Stimulated activated CD4-positive, alpha-beta T cell treated with anti-CD3 and anti-CD28 coated beads, TNF-alpha, amount 100 ng/mL, for 24 hours (primary cell): ENCODE measurements at places on chromosomes 7 and 10.

DNA sequence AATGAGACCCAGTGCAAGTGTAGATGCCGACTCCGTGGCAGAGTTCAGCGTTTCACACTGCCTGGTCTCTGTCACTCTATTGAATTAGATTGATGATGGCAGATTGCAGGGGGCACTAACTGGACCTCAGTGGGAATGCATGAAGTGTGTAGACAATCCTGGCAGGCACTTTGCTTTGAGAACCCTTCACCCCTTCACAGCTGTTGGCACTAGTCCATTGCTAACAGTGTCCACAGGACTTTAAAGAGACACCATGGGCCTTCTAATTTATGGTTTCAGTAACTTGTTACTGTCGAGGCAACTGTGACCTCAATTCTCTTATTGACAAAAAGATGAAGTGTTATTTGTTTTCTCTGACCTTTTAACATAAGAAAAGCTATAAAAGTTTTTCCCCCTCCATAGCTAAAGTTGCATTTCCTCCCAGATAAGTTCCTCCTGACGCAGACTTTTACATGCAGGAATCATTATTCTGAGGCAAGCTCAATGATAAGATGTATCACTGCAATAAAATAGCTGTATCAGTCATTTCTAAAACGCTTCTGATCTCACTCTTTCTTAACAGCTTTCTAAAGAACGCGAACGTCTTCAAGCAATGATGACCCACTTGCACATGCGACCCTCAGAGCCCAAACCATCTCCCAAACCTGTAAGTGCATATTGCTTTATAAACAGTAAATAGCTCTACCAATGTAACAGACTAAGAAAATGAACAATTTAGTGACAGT, 238.9 kb downstream of the FOXP2 start:
- DNase-seq = no peak

DNA sequence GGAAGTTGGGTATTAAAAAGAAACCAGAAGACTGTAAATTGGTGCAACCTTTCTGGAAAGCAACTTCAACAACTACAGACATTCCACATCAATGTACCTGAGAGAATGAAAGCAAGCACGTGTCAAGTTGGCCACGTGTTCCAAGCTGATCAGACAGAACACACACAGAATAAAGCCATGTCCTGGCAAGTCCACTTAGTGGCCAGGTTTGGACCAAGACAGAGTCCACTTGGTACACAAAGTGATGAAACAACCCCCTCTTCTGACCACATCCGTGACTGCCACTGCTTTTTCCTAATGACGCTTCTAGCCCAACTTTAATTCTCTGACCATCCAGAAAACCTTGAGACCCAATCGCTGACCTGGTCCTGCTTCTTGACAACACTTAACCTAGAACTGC, 109.4 kb downstream of the ABLIM1 start:
- DNase-seq = no peak

GRCh38 chr10:6978187-6978627, 398.1 kb upstream of the PRKCQ start:
- DNase-seq = no peak

GRCh38 chr7:92639966-92640365, 49.8 kb upstream of the FAM133B start:
- no peak for DNase-seq

DNA sequence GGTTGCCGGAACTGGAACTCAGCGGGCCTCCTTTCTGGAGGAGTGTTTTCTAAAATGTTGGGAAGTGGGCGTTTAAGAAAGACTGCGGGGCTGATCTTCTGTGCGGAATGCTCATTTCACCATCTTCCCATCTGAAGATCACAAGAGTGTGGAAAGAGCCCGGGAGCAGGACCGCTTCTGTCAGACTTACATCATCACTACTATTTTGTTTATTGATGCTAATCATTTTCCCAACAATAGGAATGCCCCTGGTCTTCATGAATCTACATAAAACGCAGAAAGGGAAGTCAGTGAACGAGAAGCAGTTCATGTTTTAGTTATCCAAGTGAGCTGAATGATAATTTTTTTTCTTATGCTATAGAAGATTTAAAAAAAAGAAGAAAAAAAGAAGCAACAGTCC, 447.8 kb upstream of the MKI67 start:
- DNase-seq = no peak

DNA sequence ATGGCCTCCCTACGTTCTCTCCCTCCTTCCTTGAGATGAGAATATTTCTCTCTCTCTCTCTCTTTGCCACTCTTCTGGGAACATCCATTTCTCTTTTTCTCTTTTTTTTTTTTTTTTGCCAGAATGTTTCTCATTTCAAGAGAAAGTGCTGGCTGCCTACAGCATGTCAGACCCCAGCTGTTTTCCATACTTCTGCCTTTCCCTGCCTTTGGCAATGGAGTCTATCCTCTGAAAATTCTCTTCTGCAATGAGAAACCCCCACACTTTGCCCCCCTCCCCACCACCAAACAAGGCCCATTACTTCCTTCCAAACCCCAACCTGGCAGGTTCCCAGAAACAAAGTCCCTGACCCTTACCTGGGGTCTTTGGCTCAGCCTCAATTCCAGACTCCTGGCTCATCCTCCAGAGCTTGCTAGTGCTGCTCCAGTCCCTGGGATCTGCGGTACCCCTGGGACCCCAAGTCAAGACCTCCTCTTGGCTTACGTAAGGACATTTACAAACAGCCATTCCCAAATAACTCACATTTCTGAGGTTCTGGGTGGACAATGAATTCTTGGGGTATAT, 17.4 kb upstream of the CCL26 start:
- DNase-seq = no peak

- no peak for DNase-seq
These were observed 89.1 kb downstream of the TNS3 start for GRCh38 chr7:47492716-47493325.

DNA sequence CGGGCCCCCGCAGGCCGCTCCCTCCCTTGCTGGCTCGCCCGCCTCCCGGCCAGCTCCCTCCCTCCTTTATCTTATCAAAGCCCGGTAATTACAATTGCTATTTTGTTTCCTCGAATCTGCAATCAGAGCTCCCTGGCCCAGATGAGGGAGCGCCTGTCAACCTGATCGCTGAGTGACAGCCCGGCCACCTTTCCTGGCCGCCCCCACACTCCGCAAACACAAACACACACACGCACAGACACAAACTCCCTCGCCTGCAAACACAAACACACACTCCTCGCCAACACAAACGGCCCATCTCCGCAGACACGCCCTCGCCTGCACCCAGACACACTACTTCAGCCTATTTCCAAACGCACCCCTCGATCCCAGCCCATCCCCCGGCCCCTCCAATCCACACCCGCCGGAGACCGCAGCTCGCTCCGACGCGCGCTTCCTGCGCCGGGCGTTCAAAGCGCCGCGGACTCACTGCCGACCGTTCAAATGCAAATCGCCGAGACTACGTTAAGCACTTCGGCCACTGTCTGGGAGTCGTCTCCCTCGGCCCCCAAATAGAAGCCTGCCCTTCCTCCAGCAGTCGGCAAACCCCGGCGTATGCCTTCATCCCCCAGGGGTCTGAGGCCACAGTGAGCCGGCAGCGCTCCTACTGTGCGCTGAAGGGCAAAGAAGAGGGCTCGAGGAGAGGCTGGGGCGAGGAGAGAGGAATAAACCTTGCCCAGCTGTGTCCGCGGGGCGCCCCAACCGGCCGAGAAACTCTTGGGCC, 3.0 kb upstream of the FGF8 start:
- no peak for DNase-seq

- no peak for DNase-seq
These were observed 469.3 kb upstream of the COBL start for GRCh38 chr7:51785876-51786275.

- no peak for DNase-seq
These were observed 54.7 kb downstream of the RBM20 start for GRCh38 chr10:110698782-110699201.

DNA sequence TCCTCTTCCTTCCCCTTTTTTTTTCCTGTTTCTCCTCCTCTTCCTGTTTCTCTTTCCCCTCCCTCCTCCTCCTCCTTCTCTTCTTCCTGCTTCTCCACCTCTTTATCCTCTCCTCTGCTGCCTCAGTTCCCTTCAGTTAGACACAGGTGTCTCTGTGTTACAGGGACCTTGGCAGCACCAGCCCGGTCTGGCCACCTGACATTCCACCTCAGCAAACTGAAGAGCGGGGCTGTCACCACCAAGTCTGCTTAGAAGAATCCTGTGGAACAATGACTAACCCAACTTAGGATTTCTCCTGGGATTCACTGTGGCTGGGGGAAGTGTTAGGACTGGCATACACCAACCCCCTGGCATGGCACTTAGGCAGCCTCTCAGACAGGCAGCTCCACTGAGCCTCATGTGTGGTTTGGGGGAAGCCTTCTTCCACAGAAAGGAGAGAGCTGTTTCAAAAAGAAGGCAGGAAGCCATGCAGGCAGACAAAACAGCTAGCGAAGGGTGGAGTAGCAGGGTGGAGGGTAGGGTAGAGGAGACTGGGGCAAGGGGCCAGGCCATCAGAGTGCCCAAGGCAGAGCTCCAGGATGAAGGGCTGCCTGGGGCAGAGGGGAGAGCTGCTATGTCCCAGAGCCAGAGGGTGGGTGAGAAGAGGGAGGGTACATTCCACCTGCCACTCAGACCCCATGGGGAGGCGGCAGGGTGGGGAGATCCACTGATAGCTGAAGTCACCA, 13.2 kb upstream of the GDF10 start:
- DNase-seq = no peak

DNA sequence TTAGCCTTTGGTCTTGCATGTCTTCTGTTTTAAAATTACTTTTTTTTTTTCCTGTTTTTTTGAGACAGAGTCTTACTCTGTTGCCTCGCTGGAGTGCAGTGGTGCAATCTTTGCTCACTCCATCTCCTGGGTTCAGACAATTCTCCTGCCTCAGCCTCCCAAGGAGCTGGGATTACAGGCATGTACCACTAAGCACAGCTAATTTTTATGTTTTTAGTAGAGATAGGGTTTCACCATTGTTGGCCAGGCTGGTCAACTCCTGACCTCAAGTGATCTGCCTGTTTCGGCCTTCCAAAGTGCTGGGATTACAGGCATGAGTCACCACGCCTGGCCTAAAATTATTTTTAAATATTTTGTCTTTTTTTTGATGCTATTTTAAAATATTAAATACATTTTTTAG, 38.5 kb downstream of the MLLT10 start:
- DNase-seq = no peak

- no peak for DNase-seq
These were observed 28.9 kb downstream of the COL17A1 start for GRCh38 chr10:104056619-104057273.

DNA sequence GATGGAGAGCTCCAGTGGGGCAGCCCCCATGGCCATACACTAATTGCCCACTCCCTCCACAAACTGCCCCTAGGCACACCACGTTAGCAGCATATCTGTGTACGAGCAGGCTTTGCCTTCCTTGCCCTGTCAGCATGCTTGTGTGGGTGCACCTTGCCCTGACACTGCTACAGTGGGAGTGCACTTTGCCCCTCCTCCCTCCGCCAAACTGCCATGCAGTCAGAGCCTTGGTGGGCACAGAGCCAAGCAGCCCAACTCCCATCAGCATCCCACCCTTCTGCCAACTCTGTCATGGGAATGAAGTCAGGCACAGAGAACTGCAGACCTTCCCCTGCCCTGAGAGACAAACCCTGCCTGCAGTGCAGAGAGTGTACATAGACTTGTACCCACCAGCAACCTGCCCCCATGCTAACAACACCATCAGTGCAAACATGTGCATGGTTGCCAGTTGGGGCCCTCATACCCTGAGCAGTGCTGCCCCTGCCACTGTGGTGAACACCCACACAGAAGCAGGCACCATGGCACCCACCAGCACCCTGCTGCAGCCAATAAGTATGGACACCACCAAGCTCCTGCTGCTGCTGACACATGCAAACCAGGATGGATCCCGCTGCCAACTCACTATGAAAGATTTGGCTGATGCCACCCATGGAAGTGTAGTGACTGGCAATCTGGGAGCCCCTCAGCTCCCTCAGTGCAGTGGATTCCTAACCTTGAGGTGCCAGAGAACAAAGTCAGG, 1197.7 kb upstream of the CELF2 start:
- DNase-seq = no peak

DNA sequence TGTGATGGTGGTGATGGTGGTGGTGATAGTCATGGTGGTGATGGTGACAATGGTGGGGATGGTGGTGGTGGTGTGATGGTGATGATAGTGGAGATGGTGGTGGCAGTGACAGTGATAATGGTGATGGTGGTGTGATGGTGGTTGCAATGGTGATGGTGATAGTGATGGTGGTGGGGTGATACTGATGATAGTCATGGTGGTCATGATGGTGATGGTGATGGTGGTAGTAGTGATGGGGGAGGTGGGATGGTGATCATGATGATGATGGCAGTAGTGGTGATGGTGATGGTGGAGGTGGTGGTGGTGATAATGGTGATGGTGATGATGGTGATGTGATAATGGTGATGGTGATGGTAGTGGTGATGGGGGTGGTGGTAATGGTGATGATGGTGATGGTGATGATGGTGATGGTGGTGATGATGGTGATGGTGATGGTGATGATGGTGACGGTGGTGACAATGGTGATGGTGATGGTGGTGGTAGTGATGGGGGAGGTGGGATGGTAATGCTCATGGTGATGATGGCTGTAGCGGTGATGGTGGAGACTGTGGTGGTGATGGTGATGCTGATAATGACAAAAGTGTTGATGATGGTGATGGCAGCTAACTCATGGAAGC, 4.7 kb upstream of the PWWP2B start:
- no peak for DNase-seq

GRCh38 chr10:34824870-34825269, 9.8 kb upstream of the PARD3 start:
- DNase-seq = no peak

GRCh38 chr10:46218921-46219320, 67.9 kb upstream of the ANTXRL start:
- no peak for DNase-seq

GRCh38 chr7:22589641-22590201, 89.7 kb upstream of the STEAP1B start:
- no peak for DNase-seq

GRCh38 chr10:62842983-62843382, 26.8 kb upstream of the EGR2 start:
- no peak for DNase-seq

- no peak for DNase-seq
These were observed 147.7 kb downstream of the JAZF1 start for GRCh38 chr7:28032738-28033380.

GRCh38 chr7:157271991-157272324, 64.8 kb upstream of the DNAJB6 start:
- no peak for DNase-seq

DNA sequence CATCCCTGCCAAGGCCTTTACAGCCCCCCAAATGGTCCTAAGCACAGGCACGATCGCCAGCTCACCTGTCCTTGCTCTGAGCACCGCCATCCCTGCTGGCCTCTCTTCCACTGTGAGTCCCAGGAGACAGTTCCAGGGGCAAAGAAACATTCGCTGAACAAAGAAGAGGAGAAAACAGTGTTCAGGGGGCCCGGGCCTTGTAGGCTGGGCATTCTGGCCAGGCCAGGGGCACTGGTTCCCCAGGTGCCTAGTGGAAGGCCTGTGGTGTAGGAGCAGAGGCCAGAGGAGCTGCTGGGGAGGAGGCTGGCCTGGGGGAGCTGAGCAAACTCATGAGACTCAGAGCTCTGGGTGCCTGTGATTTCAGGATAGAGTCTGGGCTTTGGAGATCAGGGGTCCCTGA, 22.6 kb downstream of the AQP1 start:
- DNase-seq = no peak
